MM.1S (cell line): ENCODE measurements at places on chromosomes 11 and 22.

DNA sequence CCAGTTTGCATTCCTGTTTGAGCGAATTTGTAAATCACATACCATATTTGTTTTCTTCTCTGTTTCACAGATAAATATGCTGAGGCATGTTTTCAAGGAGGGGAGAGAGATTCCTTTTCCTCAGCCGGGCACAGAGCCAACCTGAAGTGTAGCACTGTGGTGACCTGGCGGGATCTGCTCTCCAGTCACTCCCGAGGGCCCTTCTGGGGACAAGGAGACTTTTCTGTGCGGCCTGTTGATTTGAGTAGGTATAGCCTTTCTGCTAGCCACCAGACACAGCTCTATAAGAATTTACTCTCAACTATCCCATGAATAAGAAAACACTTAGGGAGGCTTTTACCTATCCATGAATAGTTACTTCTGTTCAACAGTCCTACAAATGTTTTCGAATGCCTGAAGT, 63.5 kb upstream of the FDX1 start:
- H3K36me3 ChIP-seq: no peaks in the 10 kb centered on the region
- no peak overlapping the region for H3K27ac ChIP-seq
- no peak overlapping the region for H3K4me3 ChIP-seq
- no peaks in the 10 kb centered on the region for H3K27me3 ChIP-seq
- peaks cover 4% of the 10 kb centered on the region; the same call in 1 of the 2 replicates for H3K4me1 ChIP-seq
- no peak for DNase-seq

GRCh38 chr11:114340311-114341131, 44.3 kb downstream of the NNMT start:
- H3K27ac ChIP-seq: peak overlapping the region; percentile 91
- H3K36me3 ChIP-seq: no peaks in the 10 kb centered on the region
- peak overlapping the region; percentile 62 for H3K4me3 ChIP-seq
- H3K4me1 ChIP-seq: peaks cover 30% of the 10 kb centered on the region
- H3K27me3 ChIP-seq: no peaks in the 10 kb centered on the region

GRCh38 chr11:9943386-9944110, 279.7 kb downstream of the SWAP70 start:
- H3K36me3 ChIP-seq: no peaks in the 10 kb centered on the region
- no peaks in the 10 kb centered on the region for H3K4me1 ChIP-seq
- H3K27me3 ChIP-seq: no peaks in the 10 kb centered on the region
- H3K27ac ChIP-seq: no peak overlapping the region
- no peak for DNase-seq

DNA sequence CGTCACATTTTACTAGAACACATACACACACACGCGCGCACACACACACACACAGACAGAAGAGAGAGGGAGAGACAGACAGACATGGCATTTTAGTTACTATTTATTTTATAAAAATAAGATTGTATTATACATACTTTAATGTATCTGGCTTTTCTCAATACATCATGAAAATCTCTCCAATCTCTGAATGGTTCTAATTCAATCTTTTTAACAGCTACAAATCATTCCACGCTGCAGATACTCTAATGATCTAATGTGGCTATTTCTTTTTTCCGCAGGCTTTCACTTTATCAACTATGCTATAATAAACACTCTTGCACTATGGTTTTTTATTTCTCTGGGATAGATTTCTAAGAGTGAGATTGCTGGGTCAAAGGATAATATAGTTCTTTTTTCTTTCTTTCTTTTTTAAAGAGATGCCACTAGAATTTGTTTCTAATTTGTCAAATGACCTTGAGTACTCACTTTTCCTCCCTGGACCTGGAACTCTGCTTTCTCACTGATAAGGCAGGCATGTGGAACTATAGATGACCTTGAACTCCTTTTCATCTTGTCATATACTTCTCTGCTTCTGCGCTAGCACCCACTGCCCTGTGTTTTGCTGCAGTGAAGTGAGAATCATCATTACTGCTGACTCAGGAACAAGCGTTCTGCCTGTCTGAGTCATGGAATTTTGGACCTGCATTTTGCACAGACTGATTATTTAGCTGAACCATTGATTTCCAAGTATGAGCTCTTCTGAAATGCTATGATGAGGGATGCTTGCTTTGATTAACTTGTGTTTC, 4.9 kb upstream of the SLC6A5 start:
- peaks cover 4% of the 10 kb centered on the region for H3K27me3 ChIP-seq
- no peak overlapping the region for H3K4me3 ChIP-seq
- no peaks in the 10 kb centered on the region for H3K4me1 ChIP-seq
- H3K27ac ChIP-seq: no peak overlapping the region

DNA sequence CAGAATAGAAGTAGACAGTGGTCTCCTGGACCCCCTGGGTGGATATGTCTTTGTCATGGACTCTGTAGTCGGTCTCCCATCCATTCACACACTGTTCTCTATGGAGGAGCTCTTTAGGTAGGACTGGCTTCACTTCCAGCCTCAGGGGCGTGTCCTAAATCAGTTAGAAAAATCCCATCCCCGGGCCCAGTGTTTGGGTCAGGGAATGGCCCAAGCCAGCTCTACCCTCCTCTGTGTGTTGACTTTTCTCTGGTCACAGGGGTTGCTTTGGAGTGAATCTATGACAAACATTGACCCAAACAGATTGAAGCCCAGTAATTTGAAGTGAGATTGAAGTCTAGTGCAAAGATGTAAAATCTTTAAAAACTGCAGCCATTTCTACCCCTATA, 34.0 kb downstream of the WEE1 start:
- no peaks in the 10 kb centered on the region for H3K36me3 ChIP-seq
- H3K4me3 ChIP-seq: no peak overlapping the region
- peaks cover 1% of the 10 kb centered on the region; the same call in 1 of the 2 replicates for H3K4me1 ChIP-seq
- H3K27me3 ChIP-seq: peaks cover 19% of the 10 kb centered on the region

- peaks cover 59% of the 10 kb centered on the region for H3K27me3 ChIP-seq
- no peak overlapping the region for H3K27ac ChIP-seq
- no peaks in the 10 kb centered on the region for H3K36me3 ChIP-seq
- H3K4me3 ChIP-seq: no peak overlapping the region
- H3K4me1 ChIP-seq: no peaks in the 10 kb centered on the region
Measured at GRCh38 chr11:1116104-1116503, 41.4 kb downstream of the MUC2 start.

DNA sequence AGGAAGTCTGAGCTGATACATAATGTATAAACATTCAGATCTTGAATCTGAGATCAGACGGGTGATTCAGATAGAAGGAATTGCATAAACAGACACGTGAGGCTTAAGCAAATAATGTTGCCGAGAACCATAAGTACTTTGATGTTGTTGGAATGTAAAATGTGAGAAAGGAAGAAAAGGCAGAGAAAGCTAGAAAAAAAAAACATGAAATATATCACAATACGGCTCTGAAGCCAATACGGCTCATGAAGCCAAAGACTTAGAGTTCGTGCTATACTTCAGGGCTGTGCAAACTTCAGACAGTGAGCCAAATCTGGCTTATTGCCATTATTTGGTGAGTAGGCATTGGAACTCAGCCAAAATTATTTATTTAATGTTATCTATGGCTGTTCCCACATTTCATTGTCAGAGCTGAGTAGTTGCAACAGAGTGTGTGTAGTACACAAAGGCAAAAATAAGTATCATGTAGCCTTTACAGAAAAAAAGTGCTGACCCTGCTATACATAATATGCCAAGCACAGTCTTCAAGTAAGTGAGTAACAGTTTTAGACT, 673.3 kb downstream of the CNTN5 start:
- H3K36me3 ChIP-seq: no peaks in the 10 kb centered on the region
- H3K4me1 ChIP-seq: no peaks in the 10 kb centered on the region
- no peak overlapping the region for H3K27ac ChIP-seq
- DNase-seq: no peak

GRCh38 chr11:6598555-6598954, 4.9 kb downstream of the RRP8 start:
- H3K27me3 ChIP-seq: no peaks in the 10 kb centered on the region
- no peak for DNase-seq
- peaks cover 9% of the 10 kb centered on the region for H3K4me1 ChIP-seq

DNA sequence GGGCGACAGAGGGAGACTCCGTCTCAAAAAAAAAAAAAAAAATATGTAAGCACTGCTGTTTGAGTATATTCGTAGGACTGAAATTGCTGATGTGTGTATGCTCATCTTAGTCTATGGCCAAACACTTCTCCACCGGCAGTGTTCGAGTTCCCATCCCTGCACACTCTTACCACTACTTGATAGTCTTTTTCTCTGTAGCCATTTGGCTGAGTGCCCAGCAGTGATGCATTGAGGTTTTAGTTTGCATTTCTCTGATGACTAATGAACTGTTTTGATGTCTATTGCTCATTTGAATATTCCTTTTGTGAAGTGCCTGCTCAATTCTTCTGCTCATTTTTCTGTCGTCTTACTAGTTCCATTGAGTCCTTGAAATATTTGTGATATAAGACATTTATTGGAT, 1.9 kb downstream of the TIRAP start:
- no peaks in the 10 kb centered on the region for H3K36me3 ChIP-seq
- no peak overlapping the region for H3K4me3 ChIP-seq
- peaks cover 7% of the 10 kb centered on the region for H3K4me1 ChIP-seq
- no peaks in the 10 kb centered on the region for H3K27me3 ChIP-seq
- peak overlapping the region; percentile 16; the same call in 1 of the 2 replicates for H3K27ac ChIP-seq

DNA sequence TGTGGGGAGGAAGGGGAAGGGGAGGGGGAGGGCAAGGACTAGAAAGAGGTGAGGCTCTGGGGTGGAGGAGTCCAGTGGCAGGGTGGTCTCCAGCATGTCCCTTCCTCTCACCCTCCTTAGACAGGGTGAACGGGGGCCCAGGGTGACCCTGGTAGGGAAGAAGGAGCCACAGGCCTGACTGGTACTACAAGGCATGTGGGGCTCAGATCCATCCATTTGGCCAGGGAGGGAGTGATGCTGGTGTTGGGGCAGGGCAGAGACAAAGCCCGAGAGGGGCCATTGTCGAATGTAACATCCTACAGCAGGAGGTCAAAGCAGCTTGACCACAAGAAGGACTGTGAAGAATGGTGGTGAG, 69.0 kb upstream of the SHISAL1 start:
- no peak for DNase-seq
- no peak overlapping the region for H3K27ac ChIP-seq
- no peaks in the 10 kb centered on the region for H3K36me3 ChIP-seq
- H3K4me1 ChIP-seq: no peaks in the 10 kb centered on the region

GRCh38 chr11:98040061-98040808, 980.5 kb upstream of the CNTN5 start:
- no peaks in the 10 kb centered on the region for H3K27me3 ChIP-seq
- DNase-seq: no peak
- no peaks in the 10 kb centered on the region for H3K36me3 ChIP-seq
- no peaks in the 10 kb centered on the region for H3K4me1 ChIP-seq

GRCh38 chr11:108635106-108635505, 29.8 kb upstream of the DDX10 start:
- H3K4me1 ChIP-seq: no peaks in the 10 kb centered on the region
- DNase-seq: no peak
- H3K36me3 ChIP-seq: no peaks in the 10 kb centered on the region
- no peak overlapping the region for H3K27ac ChIP-seq

DNA sequence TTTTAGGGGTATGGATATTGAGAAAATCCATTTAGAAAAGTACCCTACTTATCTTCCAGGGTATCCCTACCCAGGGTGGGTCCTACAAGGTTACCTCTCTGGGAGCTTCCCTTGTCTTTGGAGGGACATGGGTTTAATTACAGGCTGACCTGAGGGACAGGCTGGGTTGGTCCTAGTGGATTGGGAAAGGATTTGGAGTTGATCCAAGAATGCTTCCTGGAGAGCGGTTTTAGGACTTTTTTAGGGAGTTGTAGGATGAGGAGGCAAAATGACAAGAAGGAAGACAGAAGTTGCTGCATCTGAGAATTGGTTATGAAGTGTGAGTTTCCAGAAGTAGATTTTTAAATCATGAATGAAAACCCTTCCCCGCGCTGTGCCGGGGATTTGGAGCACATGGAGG, 61.8 kb upstream of the CRTAM start:
- no peak overlapping the region for H3K4me3 ChIP-seq
- H3K27me3 ChIP-seq: no peaks in the 10 kb centered on the region
- DNase-seq: no peak
- no peak overlapping the region for H3K27ac ChIP-seq

DNA sequence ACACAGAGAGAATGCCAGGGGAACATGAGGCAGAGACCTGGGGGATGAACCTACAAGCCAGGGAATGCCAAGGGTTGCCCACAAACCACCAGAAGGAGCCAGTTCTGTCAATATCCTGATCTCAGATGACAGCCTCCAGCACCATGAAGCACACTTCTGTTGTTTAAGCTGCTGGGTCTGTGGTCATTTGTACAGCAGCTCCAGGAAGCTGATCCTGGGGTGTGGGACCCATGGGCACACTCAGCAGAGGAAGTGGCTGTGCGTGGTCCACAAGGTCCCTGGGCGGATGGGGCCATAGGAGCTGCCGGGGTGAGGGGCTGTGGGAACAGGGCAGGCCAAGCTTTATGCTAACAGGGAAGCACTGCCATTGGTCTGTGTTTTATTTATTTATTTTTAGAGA, 12.1 kb downstream of the PPM1F start:
- no peak for DNase-seq
- no peak overlapping the region for H3K27ac ChIP-seq
- no peaks in the 10 kb centered on the region for H3K27me3 ChIP-seq
- peaks cover 5% of the 10 kb centered on the region; the same call in 1 of the 2 replicates for H3K4me1 ChIP-seq

DNA sequence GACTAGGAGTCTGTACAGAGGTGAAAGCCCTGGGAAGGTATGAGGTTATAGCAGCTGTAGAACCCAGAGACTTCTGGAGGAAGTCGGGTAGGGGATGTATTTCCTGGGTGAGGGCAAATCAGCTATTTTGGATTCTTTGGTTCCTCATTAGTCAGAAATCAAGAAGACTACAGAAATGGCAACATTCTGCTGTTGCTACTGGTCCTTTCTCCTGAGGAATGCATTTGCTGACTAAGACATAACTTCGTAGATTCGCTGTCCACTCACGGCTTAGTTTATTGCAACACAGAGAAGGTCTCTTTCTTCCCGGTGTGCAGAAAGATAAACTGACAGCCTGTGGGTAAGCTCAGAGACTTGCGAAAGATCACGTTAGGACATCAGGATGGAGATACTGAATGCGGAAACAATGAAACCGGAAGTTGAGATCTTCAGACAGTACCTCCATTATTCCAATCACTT, 25.3 kb upstream of the SESN3 start:
- H3K27ac ChIP-seq: no peak overlapping the region
- no peaks in the 10 kb centered on the region for H3K36me3 ChIP-seq
- H3K27me3 ChIP-seq: no peaks in the 10 kb centered on the region
- no peaks in the 10 kb centered on the region for H3K4me1 ChIP-seq
- no peak for DNase-seq

DNA sequence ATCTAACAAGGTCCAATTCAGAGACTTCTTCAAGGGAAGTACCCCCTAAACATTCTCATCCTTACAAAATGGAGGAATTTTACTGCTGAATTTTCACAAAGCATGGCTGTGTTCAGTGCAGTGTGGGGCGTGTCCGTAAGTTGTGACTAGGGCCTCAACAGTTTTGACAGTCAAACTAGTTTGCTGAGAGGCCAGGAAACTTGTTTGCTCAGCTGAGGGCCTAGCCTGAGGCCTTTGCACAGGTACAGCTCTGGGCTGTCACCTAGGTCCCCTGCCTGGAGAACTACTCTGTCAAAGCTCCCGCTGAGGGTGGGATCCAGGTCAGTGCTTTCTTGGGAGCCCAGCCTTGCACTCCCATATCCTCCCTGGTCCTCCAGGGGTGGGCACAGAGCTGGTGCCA, 27.9 kb downstream of the TCP11L1 start:
- no peak overlapping the region for H3K27ac ChIP-seq
- H3K27me3 ChIP-seq: no peaks in the 10 kb centered on the region
- H3K4me1 ChIP-seq: peaks cover 4% of the 10 kb centered on the region; the same call in 1 of the 2 replicates
- H3K4me3 ChIP-seq: no peak overlapping the region
- DNase-seq: no peak
- H3K36me3 ChIP-seq: no peaks in the 10 kb centered on the region
